ENCODE measurements at places on chromosomes 2 and 18. TPM values are rescaled to one million over a fixed set of nuclear protein-coding genes. Genes with fewer than 3 reads are reported as not detected.

The SLC4A3 gene
- total RNA-seq: 12.2 TPM

GRCh38 chr2:101400506-101401325 is 13.4 kb upstream of the CREG2 start:
- no peak for DNase-seq

- no peak for DNase-seq
Measured at GRCh38 chr2:180933332-180933731, 47.1 kb upstream of the UBE2E3 start.

DNA sequence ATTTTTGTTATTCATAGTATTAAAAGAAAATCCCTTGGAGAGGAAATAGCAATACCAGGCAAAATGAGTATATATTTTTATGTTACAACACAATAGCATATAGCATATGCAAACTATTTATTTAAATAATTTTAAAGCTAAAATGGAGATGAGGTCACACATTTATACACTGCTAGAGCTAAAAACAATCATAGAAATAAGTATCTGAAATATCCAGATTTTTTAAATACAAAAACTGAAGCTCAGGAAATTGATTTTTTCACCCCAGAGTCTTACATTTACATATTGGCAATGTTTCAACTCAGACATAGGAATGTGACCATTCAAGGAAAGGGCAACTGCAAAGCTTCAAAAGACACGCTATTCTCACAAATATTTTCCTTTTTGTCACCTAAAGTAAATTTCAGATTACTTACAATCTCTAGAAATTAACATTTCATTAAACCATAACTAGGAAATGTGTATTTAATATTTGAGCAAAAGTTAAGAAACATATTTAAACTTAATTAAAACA is 8.9 kb downstream of the TFPI start:
- DNase-seq: no peak

DNA sequence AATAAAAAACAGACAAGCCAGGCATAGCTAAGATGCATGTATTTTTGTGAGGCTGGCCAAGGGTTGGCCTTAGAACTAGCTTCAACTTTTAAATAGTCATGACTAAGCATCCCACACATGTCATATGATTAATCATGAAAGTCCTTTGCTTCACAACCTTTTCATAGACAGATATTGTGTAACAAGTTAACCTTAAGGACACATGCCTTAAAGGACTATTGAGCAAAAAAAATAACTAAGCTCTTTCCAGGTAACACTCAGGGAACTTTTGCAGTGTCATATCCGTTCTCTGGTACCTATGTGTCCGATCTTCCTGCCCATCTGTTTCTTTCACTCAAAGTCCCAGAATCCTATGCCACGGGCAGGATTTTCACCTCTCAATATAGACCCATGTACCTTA is 498.4 kb downstream of the STK39 start:
- peak; percentile 69 for DNase-seq

DNA sequence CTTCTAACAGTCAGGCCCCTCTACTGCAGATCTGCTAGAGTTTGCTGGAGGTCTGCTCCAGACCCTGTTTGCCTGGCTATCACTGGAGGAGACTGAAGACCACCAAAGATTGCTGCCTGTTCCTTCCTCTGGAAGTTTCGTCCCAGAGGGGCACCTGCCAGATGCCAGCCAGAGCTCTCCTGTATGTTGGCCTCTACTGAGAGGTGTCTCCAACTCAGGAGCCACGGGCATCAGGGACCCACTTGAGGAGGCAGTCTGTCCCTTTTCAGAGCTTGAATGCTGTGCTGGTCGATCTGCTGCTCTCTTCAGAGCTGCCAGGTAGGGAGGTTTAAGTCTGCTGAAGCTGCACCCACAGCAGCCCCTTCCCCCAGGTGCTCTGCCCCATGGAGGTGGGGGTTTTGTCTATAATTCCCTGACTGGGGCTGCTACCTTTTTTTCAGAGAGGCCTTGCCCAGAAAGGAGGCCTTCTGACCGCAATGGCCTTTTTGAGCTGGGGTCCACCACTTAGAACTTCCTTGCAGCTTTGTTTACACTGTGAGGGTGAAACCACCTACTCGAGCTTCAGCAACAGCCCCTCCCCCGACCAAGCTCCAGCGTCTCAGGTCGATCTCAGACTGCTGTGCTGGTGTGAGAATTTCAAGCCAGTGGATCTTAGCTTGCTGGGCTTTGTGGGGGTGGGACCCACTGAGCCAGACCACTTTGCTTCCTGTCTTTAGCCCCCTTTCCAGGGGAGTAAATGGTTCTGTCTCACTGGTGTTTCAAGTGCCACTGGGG is 566.0 kb downstream of the NR4A2 start:
- DNase-seq: no peak

- no peak for DNase-seq
Measured at GRCh38 chr18:13543811-13544732, 182.3 kb downstream of the FAM210A start.

The ABCG8 gene
- total RNA-seq: not detected

Data from epithelial cell of proximal tubule (primary cell).